ENCODE measurements at places on chromosomes 12 and 14.
A peak's percentile ranks its signal among the peaks of the same experiment; 100 is the strongest.

GRCh38 chr14:104304451-104305351, 166.3 kb downstream of the KIF26A start:
- no peak for DNase-seq

DNA sequence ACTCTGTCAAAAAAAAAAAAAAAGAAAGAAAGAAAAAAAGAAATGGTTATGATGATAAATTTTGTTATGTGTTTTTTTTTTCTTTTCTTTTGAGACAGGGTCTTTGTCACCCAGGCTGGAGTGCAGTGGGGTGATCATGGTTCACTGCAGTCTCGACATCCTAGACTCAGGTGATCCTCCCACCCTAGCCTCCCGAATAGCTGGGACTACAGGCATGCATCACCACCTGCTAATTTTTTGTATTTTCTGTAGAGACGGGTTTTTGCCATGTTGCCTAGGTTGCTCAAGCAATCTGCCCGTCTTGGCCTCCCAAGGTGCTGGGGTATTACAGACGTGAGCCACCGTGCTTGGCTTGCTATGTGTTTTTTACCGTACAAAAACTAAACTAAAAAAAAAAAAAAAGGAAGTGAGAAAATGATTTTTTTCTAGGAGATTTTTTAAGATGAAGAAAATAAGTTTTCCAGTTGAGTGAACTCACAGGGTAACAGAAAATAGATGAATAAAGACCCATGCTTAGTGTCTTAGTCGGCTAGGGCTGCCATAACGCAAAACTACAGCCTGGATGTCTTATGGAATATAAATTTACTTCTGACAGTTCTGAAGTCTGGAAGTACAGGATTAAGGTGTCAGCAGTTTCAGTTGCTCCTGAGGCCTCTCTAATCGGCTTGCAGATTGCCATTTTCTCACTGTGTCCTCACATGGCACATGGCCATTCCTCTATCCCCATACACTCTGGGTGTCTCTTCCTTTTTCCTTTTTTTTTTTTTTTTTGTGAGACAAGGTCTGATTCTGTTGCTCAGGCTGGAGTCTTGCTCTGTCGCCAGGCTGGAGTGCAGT, 13.2 kb upstream of the APOF start:
- DNase-seq, result no peak

GRCh38 chr14:55752580-55753390, 172.8 kb downstream of the KTN1 start:
- DNase-seq, result no peak

- DNase-seq, result no peak
Observed at GRCh38 chr14:30223385-30223785, 295.7 kb upstream of the PRKD1 start.

GRCh38 chr12:115598871-115599811, 678.4 kb downstream of the MED13L start:
- DNase-seq, result no peak

DNA sequence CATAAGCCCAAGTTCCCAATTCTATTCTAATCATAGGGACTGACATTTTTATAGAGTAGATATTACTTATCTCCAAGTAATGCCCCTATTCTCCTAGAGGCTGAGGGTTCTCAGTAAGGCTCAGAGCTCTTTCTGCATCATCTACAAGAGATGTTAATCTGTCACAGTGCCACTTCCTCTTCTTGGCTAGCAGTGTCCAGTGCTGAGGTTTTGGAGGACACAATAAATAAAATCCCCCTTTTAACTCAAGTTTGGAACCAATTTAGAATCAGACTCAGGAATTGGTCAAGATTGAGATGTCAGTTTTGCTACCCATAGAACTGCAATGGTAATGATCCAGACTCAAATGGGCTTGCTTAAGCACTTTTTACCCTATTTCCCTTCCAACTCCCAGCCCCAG, 154.1 kb upstream of the ARID2 start:
- no peak for DNase-seq

DNA sequence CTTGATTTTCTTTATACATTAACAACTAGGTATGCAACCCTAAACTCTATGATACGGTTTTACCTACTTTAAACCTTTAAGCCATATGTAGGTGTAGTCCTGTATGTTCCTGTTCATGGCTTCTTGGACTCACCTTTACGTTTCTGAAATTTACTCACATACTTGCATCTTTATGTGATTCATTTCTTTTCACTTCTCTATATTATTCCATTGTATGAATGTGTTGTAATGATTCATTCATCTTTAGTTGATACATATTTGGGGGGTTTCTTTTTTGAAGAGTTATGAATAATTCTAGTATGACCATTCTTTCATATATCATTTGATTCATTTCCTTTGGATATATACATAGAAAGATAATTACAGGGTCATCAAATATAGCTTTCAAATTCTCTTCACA, 2.4 kb upstream of the TAS2R50 start:
- DNase-seq, result no peak

DNA sequence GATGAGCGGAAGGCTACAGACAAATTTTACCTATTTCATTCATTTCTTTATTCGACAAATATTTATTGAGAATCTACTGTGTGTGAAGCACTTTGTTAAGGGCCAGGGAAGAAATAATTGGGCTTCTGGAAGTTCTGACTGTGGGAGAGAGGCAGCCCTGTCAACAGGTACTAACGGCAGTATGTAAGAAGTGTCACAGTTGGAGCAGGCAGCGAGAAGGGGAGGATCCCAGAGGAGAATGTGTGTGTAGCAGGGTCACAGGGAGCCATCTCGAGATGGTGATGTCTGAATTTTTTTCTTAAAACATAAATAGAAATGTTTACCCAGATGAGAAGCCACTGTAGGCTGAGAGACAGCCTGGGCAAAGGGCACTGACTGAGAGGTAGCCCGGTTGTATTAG, 163.3 kb upstream of the SLC38A2 start:
- no peak for DNase-seq

GRCh38 chr12:1605129-1606020, 11.0 kb upstream of the FBXL14 start:
- peak; percentile 78 for DNase-seq

DNA sequence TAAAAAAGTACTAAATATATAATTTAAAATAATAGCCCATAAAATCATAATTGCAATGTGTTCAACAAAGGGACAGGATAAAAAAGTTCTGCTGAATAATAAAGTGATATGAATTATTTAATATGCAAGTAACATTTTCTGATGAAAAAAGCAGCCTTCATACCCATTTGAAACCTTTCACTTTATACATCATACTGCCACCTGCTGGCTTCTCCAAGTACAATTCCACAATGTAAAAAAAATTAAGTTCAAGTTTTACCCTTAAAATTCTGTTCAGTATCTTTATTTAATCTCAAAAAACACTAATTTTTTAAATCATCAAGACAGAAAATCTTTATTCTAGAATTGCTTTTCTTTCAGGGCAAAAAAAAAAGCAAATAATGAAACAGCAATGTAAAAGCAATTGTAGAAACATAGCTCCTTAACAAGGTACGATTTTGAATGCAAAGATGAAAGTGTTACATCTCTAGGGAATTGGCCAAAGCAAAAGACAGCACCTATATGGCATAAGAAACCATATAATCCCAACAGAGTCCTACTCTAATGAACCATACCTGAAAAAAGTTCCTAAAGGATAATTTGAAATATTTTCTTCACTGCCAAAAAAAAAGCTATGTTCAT, 15.0 kb downstream of the MDM1 start:
- peak; percentile 69 for DNase-seq

GRCh38 chr12:11568762-11569478, 80.6 kb upstream of the ETV6 start:
- DNase-seq, result no peak

- no peak for DNase-seq
Observed at GRCh38 chr12:105281694-105282049, 45.7 kb upstream of the APPL2 start.

- DNase-seq, result no peak
Observed at GRCh38 chr12:1283316-1283715, 292.3 kb downstream of the ERC1 start.

GRCh38 chr12:110936367-110937103, 16.2 kb upstream of the MYL2 start:
- no peak for DNase-seq

- peak; percentile 84 for DNase-seq
Observed at GRCh38 chr12:109154451-109155438, 38.4 kb downstream of the ACACB start.

GRCh38 chr12:115037830-115038229, 353.9 kb upstream of the TBX3 start:
- DNase-seq, result no peak

DNA sequence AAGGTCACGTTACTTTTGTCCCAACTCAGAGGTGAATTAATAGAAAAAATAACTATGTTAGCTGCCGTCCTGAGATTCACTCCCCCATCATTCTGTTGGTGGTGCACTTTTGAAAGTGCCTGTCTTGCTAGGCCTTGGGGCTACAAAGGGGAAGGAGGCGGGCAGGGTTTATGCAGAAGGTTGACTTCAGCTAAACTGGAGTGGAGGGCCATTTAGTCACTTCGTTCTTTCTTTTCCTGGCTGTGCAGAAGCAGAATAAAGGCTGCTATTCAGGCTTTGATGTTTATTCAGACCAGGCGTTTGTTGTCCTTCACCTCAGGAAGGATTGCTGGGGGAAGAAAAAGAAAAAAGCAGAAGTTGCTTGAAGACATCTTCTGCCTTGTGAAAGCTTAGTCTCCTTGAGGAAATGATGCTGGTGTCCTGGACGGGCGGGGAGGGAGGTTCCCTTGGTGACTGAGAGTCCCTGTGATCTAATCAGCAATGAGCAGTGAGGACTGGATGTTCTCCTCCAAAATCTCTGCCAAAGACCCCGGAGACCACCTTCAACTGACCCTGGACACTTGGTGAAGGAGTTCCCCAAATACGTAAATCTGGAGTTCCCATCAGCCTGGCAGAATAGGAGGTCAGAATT, 4.0 kb downstream of the GLT1D1 start:
- no peak for DNase-seq

DNA sequence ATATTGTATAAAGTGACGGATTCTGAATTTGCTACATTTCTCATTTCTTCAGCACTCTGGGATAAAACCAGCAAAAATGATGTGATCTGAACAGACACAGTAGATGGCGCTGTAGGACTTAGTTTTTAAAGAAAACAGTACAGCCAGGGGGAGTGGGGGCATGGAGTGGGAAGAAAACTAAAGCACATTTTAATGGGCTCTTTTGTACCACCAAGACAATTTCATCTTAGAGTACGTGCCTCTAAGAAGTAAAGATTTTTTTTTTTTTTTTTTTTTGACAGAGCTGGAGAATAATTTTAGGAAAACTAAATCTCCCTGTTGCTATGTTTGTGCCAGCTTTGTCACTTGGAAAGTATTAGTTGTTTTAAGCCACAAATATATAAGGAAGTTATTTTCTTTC, 124.4 kb downstream of the RAD51B start:
- DNase-seq, result peak; percentile 71

GRCh38 chr12:20865873-20866272, 55.4 kb downstream of the SLCO1B3 start:
- no peak for DNase-seq

DNA sequence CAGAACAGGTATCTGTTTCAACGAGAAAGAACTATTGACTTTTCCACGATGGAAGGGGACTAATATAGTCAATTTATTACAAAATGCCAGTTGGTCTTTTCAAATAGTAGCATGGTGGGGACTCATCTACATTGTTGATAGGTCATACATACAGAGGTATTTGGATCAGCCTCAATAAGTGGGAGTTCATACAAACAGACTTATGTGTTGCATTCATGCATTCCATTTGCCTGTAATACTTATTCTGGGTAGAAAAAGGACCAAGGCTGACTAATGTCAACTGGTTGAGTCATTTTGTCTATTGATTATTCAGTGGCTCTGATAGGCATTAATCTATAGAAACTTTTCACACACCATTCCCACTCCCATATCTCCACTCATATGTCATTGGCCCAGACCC, 41.5 kb upstream of the GLIPR1 start:
- no peak for DNase-seq

- no peak for DNase-seq
Observed at GRCh38 chr12:114093520-114093919, 127.4 kb upstream of the RBM19 start.

- no peak for DNase-seq
Observed at GRCh38 chr14:74906925-74907521, 16.0 kb downstream of the RPS6KL1 start.

GRCh38 chr14:30287579-30288445, 271.1 kb upstream of the G2E3 start:
- DNase-seq, result no peak

DNA sequence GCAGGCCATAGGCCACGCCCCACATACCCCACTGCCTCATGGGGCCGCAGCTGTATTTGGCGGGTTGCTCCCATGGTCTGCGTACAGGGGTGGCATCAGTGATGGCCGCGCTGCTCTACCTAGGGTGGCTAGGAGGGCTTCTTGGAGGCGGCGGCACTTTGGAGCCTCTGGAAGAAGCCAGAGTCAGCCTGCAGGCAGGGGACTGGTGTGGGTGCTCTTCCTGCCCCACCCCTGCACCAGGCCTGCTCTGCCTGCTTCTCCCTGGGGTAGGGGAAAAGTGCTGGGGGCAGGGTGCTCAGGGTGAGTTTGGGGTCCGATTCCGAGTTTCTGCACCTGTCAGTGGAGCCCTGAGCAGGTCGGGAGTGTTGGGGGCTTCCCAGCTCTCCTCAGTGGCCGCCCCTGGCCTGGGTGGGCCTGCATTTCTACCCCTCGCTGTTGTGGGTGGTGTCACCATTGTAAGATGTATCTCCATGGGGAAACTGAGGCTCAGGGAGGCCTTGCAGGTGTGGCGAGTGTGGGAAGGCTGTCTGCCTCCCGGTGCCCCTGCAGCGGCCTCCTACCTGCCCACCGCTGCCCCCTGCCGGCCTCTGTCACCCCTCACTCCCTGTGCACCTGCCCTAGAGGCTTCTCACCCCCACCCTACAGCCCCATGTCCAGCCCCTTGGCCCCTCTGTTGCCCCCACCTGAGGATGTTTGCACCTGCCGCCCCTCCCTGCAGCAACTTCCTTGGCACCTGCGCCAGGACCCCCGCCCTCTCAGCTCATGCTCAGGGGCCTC, 5.5 kb downstream of the CEP170B start:
- peak; percentile 41 for DNase-seq

- DNase-seq, result peak; percentile 30
Observed at GRCh38 chr14:56422703-56423213, 156.8 kb upstream of the TMEM260 start.

GRCh38 chr12:128078301-128078971, 188.5 kb upstream of the TMEM132C start:
- DNase-seq, result no peak

- DNase-seq, result no peak
Observed at GRCh38 chr14:103886304-103887169, 39.2 kb upstream of the PPP1R13B start.

DNA sequence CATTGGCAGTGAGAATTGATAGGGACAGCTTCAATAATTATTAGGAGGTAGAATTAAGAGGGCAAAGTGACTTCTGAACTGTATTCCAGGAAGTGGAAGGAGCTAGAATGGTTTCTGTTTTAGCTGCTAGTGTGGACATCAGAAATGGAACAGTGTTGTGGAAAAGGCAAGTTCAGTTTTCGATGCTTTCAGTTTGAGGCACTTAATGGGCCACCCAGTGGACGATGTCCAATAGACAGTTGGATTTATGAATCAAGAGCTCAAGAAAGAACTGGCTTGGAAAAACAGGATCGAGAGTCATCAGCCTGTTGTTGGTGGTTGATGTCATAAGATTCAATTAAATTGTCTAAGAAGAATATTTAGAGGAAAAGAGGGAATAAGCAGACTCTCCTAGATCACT, 136.3 kb downstream of the DYRK2 start:
- no peak for DNase-seq

- no peak for DNase-seq
Observed at GRCh38 chr12:24534622-24535021, 414.3 kb downstream of the BCAT1 start.

All from CD4-positive, alpha-beta T cell treated with Interleukin-21 for 1 hour (primary cell).